ENCODE measurements at places on chromosomes 16 and 17.

DNA sequence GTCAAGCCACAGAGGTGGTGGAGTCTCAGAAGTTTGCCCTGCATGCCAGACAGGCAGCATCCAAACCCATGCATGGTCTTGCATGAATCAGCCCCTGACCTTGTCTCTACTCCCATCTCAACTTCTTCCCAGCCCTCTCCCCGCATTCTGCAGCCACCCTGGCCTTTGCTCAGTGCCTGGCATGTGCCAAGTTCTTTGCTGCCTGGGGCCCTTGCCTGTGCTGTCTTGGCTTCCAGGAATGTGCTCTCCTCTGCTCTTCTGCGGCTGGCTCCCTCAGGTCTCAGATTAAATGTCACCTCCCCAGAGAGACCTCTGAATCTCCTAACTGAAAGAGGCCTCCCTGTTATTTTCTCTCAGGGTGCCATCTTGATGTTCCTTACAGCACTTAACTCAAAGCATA is 17.6 kb downstream of the DRC3 start:
- no peak for DNase-seq

DNA sequence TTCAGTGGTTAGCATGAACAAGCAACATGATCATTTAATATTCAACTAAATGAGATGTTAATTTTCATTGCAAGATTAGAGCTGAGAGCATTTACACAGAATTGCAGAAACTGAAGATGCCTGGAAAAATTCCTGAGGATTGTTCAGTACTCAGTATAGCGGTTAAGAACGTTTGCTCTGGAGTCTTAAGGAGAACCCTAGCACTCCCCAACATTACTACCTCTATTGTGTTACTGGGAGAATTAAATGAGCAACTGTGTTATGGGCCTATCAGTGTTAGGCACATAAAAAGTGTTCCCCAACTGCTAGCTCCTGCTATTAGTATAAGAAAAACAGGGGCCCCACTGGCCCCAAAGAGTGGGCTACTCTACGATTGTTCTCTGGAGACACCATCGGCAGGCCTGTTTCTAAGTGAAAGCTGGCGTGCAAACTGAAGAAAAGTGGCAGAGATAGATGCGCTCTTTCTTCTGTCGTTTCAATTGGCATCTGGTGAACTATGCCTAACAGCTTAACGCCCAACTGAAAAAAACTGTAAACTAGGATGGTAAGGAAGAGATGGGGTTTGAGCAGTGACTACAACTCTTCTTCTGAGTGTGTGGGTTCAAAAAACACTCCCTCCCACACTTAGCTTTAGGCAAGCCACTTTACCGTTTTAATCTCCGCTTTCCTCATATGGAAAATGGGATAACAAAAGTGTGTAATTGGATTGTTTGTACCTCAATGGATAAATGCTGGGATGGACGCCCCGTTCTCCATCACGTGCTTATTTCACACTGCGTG is 1.3 kb downstream of the CDR2 start:
- no peak for DNase-seq

GRCh38 chr16:27432558-27432957 is 30.6 kb downstream of the IL21R start:
- DNase-seq: no peak

DNA sequence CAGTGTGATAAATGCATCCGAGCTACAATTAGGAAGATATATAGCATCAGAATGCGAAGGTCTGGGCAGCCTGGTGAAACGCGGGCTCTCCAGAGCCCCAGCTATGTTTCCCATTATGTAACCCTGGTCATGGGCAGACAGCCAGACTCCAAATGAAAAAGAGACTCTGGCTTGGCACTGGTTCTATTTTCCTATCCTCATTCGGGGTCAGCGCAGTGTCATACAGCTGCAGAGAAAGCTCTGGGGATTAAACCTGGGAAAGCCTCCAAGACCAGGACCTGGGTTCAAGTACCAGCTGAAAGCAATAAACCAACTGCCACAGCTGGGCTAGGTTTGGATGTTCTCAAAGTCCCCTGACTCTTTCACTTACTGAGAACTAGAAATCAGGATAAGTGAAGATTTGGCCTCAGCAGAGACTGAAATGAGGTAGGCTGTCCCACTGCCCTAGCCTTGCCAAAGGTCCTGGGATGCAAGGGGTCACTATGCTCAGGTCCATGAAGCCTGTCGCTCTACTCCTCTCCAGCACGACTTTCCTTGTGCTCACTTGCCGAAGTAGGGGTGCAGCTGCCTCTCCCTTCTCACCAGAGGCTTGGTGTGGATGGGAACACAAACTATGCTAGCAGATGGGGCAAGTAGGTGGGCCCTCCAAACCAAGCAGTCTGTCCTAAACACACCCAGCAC is 123.8 kb downstream of the SMG6 start:
- DNase-seq: no peak

DNA sequence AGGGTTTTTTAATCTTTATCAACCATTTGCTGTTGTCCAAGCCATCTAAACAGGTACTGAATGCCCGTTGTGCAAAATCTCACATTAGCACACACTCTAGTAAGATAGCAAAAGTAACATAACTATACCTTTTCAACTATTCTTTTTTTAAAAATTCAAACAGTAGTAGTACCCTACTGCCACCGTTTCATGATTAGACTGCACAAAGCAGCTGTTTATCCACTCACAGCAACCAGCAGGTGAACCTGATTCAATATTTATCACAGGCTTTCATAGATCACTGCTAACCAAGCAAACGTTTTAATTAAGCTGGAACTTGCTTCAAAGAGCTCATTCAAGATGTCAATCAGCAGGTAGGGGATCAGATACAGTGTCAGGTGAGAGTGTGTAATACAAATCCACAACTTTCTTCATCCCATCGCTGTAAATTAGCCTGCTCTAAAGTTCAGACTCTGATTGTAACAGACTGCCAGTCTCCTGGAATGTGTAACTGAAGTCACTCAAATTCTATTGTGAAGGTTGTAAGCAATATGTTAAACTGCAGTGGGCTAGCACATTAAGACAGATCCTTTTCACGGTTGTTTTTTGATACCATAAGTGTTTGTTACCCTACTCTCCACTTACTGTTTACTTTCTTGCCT is 47.3 kb downstream of the BRIP1 start:
- DNase-seq: no peak

DNA sequence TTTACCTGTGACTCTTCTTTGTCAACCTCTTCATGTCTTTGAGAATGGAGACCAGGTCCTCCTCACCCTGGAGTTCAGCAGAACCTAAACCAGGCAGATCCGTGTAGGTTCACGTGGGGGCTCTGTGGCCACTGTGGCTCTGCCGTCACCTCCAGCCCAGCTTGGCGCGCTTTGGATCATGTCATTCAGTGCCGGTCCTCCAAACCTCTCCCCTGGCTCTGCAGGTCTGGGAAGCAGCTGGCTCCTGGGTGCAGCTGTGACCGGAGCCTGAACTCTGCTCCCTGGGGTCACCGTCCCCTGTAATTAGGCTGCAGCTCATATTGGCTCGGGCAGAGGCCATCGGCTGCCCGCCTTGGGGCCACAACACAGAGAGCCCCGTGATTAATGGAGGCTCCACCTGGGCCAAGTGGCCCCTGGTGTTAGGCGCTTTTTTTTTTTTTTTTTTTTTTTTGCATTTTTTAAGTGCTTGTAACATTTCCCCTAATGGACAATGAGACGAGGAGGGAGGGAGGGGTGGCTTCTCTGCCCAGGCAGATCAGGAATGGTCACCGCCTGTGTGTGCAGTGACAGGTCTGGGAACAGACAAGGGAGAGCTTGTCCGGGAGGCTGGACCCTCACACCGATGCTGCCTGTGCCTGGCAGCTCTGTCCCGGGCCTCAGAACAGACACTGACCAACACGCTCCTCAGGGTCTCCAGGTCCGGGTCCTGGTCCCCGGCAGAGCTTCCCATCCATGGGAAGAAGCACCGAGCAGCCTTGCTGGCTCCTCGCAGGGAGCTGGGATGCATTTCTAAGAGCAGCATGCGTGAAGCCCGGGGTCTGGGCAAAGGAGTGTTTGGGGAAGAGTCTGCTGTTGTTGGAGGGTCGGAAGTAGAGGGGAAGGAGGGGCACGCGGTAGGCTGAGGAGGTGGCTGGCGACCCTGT is 247.9 kb downstream of the SEC14L1 start:
- DNase-seq: no peak

DNA sequence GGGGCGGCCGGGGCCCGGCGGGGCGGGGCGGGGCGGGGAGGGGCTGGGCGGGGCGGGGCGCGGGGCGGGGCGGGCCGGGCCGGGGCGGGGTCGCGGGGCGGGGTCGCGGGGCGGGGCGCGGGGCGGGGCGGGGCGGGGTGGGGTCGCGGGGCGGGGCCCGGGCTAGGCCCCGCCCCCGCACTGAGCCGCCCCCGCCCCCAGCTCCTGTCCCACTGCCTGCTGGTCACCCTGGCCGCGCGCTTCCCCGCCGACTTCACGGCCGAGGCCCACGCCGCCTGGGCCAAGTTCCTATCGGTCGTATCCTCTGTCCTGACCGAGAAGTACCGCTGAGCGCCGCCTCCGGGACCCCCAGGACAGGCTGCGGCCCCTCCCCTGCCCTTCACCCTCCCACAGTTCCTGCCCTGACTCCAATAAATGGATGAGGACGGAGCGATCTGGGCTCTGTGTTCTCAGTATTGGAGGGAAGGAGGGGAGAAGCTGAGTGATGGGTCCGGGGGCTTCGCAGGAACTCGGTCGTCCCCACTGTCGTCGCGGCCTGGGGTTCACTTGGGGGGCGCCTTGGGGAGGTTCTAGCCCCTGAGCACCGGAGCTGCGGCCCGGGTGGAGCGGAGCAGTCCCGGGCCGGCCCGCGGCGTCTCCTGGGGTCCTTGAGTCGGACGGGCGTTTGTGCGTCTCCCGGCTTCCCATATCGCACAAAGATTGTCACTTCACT is 795 bp upstream of the HBM start:
- DNase-seq: no peak

DNA sequence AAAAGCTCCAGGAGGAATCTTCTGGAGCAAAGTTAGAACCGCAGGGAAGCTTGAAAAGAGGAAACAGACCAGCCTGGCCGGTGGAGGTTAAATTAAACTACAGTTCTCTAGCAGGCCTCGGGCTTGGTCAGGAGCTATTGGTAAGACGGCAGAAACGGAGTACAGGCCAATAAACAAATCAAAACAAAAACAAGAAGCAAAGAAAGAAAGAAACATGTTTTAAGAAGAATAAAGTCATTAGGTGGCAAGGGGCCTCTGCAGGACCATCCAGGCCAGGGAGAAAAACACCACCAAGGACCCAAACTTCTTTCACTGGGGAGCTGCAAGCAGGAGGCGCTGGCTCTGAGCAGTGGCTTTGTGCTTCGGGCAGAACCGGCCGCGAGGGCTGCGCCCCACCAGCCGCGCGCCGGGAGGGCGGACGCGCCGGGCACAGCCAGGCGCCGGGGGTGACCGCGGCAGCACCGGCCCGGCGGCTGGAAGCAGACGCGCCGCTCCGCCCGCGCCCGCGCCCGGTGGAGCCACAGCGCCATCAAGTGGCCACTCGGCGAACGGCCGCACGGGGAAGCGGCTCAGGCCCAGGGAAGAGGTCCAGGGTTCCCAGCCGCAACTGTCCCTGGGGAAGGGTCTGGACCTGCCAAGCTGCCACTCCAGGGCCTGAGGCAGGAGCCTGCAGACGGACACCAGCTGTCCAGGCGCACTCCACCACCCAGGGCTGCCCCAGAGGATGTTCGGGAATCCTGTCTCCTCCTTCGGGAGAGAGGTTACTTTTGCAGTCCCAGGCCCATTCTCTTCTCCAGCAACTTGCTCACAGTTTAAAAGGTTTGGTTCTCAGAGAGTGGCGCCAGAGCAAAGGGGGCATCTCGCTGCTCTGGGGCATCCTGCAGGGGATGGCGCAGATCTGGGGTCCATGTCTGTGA is 419.4 kb downstream of the SOX9 start:
- DNase-seq: peak; percentile 87

- no peak for DNase-seq
Observed at GRCh38 chr16:2866431-2866830, 8.5 kb upstream of the PRSS22 start.

DNA sequence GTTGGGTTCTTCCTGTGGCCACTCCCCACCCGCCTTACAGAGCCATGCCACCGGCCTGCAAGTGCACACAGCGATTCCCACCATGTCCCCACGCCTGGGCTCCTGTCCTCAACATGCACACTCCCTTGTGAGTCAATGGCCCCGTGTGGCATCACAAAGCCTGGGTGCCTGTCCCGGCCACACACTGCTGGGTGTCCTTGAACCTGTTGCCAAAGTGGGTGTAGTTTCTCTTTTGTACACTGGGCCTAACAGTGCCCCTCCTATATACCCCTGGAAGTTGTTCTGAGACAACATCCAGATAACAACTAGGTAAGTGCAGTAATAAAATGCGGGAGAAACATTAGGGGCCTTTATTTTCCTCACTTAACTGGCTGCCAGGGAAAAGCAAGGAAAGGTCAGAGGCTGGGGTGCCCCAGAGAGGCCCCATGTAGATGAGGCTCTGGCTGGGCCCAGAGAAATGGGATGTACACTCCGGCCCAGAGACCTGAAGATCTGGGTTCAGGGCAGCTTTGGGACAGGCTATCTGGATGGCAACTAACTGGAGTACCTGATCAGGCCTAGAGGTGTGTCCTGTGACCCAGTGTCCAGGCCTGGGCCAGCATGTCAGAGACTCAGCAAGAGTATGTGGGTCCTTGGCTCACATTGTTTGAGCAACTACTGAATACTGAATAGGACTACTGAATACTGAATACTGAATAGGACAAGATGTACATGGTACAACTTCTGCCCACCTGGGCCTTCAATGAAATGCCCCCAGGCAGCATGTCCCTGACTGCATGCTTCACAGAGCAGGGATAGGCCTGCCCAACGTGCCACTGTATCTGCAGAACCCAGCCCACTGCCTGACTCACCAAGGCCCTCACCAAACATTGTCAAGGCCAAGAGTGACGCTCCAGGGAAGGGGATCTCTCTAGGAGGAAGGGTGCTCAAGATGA is 8.3 kb downstream of the ABCC3 start:
- no peak for DNase-seq

GRCh38 chr16:68920349-68920748 is 77.0 kb downstream of the TANGO6 start:
- DNase-seq: no peak

DNA sequence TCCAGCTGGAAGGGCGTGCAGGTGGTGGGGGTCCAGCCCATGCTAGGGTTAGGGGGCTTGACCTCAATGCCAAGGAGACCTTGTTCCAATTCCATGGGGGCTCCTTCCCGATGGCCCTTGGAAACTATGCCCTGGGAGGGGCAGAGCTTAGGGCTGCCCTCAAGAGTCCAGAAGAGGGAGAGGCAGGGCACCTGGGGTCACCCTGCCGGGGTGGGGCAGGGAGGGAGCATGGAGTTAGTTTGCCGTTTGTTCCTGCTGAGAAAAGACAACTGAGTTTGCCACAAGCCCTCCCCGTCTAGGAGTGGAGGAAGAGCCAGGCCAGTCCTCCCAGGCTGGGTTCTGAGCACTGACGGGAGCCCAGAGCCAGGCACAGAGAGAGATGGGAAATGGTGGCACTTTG is 21.4 kb downstream of the MMP15 start:
- DNase-seq: no peak

- no peak for DNase-seq
Observed at GRCh38 chr17:45060382-45060796, 728 bp upstream of the NMT1 start.

GRCh38 chr17:49495842-49496182 is 719 bp downstream of the NGFR start:
- DNase-seq: no peak

- no peak for DNase-seq
Observed at GRCh38 chr17:64171041-64171440, 41.1 kb upstream of the ERN1 start.

- no peak for DNase-seq
Observed at GRCh38 chr17:48546137-48546923, 1.4 kb upstream of the HOXB2 start.

GRCh38 chr17:28572259-28573039 is 1.1 kb upstream of the PIGS start:
- DNase-seq: no peak
